ENCODE measurements at places on chromosomes 12 and 14.
A peak's percentile ranks its signal among the peaks of the same experiment; 100 is the strongest.

DNA sequence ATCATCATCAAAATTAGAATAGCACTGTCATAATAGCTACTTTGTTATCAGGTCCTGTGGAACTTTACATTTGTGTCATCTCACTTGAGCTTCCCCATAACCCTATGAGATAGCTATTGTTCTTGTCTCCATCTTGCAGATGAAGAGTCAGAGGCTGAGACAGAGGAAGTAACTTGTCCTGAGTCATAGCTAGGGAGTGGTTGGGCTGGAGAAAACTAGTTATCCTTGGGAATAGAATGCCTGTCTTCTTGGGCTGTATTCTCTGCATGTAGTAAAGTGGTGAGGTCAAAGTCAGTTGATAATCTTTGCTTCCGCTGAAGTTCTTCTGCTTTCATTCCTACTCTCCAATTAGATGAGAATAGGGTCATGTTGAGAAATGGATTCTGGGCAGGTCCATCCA is 117.0 kb downstream of the SMOC1 start:
- DNase-seq = peak; percentile 61

DNA sequence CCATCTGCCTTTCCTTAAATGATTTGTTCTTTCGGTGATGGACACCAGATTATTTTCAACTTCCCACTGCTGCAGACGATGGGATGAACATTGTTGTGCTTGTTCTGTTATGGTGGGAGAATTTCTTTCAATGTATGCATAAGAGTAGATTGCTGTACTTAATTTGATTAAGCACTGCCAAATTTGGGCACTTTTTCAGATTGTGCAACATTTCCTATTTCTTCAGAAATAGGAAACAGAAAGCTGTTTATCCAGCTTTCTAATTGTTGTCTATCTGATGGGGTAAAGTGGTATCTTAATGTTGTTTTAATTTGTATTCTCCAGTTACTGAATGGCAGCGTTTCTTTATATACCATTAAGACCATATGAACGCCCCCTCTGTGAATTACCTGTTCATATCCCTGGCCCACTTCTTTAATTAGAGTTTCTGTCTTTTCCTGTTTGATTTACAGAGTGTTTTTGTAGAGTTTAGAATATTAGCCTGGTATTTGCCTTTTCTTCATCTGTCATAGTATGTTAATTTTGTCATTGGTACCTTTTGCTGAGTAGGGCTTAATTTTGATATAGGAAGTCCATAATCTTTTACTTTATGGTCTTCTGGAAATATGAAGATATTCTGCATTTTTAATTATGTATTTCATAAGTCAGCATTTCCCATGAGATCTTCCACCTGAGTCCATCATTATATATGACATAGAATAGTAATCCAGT is 59.6 kb downstream of the DIP2B start:
- no peak for DNase-seq

- DNase-seq = no peak
These were observed 176.5 kb downstream of the ZFP36L1 start for GRCh38 chr14:68616221-68616902.

GRCh38 chr14:34926552-34926951 is 51.4 kb upstream of the BAZ1A start:
- DNase-seq = no peak

- no peak for DNase-seq
These were observed at the start of gene SERPINA3 for GRCh38 chr14:94612174-94612573. TSS of gene SERPINA3 (plus strand) at chr14:94612391. CDS start at chr14:94614442, 2,051 bp downstream.

GRCh38 chr12:50659690-50660424 is 104.0 kb upstream of the ATF1 start:
- no peak for DNase-seq

- DNase-seq = no peak
These were observed 4.8 kb downstream of the HIP1R start for GRCh38 chr12:122839907-122840554.

GRCh38 chr12:89507015-89507824 is 17.4 kb downstream of the GALNT4 start:
- DNase-seq = no peak

GRCh38 chr14:64510825-64511671 is 6.5 kb downstream of the ZBTB1 start:
- DNase-seq = no peak

DNA sequence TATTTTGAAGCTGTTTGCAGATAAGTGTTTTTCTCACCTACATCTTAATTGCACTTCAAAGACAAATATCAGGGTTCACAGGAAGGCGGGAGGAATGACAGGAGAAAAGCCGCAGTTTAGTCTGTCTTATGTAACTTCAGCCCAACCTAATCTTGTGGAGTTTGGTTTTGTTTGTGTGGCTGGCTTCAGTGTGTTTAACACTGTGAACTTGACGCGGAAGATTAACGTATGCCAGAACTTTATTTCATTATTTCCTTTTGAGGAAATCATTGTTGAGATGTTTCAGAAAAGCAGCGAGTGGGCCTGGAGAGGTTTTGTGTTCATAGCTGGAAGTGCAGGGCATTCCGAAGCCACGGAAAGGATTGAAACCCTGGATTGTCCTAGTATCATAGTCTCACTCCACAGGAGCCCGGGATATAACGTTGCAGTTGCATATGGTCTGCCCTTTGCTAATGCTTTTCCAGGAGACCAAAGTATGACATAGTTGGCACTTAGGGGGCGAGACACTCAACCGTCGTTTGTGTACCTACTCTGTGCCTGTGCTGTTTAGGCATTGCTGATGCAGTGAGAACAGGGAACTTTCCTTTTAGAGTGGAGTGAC is 2.0 kb downstream of the PELI2 start:
- no peak for DNase-seq

DNA sequence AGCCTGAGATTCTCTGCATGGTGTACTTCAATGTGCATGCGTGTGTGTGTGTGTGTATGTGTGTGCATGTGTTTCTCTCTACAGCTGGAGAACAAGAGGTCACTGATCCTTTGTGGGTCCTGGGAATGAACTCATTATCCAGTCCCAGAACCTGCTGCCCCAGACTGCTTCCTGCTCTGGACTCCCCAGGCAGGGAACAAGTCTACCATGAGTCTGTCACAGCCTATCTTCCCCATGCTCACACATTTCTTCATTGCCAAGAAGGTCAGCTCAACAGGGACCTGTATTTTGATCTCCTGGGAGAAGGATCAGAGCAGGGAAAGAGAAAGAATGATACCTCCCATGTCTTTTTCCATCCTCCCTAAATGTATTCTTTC is 2.9 kb upstream of the AGAP2 start:
- DNase-seq = no peak

- DNase-seq = no peak
These were observed 41.5 kb upstream of the FBXO21 start for GRCh38 chr12:117231750-117232149.

DNA sequence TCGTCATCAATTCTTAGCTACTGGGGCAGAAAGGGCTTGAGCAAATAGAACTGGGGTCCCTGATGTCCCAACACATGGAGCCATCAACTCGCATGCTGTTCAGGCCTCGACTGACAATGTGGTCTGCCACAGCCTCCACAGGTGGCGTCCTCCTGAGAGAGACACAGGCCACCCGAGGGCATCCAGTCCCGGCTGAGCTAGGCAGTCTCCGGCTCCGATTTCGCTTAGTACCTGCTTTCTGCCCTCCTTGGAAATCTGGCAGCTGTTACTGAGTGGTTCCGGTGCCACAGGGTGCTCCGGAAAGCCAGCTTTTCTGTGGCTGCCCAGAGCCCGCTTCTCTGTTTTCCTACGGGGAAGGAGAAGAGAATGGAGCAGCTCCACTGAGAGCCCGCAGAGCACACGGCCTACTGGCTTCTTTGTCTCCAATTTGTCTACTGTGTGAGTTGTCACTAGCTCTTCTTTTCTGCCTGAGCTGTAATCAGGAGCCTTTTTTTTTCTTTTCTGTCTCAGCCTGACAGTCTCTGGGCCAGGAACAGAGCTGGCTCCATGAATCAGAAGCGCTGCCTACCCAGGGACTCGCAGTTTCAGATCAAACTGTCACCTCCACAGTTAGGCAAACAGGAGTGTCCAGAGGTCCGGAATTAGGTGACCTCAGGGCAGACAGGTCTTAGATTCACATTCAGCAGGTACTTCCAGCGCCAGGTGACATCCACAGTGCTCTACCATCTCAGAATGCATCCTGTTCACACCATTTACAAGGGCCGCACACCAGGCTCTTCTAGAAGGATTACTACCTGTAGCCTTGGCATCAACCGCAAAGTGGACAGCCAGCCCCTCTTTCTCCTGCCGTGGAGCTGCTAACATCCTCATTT is 73.3 kb downstream of the MOK start:
- no peak for DNase-seq

DNA sequence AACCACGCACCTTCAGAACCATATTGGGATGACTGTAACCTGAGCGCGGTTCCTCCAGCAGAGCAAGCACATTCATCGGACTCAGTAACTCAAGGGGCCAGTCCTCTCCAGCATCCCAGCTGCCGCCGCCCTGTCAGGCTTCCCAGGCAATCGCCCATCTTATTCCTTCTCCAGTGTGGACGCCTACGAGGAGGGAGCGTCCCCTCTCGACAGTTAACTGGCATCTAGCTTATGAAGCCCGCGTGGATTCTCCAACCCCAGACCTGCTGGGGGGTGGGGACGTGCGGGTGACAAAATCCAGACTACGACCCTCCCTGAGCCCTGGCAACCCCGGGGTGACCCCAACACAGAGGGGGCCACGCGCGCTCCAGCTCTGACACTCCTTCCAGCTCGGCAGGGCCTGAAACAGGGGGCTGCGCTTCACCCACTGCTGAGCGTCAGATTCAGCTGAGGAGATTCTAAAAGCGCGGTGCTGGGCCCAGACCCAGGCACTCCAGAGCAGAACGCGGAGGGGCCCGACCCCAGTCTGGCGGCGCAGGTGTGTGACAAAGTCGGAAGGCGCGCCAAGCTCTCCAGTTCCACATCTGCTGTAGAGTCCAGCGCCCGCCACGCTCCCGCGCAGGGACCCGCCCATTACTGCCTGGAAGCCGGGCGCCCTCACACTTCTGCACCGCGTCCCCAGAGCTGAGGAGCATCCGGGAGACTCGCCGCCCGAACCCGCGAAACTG is 43.9 kb upstream of the ESR2 start:
- DNase-seq = peak; percentile 14

- no peak for DNase-seq
These were observed 4.9 kb downstream of the CDC42BPB start for GRCh38 chr14:103052407-103052806.

DNA sequence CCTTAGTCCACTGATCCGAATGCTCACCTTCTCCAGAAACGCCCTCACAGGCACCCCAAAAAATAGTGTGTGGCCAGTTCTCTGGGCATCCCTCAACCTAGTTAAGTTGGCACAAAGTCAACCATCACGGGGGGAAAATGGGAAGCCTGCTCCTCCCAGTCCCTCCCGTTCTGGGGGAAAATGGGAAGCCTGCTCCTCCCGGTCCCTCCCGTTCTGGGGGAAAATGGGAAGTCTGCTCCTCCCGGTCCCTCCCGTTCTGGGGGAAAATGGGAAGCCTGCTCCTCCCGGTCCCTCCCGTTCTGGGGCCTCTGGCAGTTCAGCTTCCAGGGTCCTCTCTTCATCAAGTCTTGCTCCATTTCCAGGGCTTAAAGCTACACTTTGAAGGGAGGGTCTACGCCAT is 106.1 kb downstream of the RIMBP2 start:
- no peak for DNase-seq

DNA sequence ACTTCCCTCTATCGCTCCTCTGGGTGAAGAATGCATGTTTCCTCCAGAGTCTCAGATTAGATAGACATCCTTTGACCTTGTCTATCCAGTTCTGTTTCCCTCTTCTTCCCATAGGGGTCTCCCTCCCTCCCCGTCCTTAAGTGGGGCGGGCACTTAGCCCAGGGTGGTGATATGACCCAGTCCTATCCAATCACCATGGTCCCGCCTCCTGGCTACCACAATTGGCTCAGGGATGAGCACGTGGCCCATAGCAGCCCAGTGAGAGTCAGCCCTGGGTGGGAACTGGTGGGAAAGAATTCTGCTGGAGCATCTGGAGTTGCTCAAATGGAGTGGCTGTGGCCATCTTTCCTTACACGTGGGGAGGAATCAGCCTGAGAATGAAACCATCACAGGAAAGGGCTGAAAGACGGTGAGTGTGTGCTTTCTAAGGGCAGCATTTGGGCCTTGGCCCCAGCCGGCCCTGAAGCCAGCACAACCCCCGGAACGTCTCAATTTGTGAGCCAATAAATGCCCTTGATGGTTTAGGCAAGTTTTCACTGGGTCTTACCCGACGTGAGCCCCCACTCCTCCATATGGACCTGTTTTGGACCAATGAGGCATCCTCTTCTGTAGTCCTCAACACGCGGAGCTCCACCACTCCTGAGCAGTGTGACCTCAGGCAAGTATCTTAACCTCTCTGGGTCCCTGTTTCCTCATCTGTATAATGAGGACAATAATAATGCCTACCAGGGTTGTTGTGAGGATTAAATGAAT is 14.4 kb upstream of the MLXIP start:
- peak; percentile 90 for DNase-seq

- DNase-seq = no peak
These were observed 16.8 kb downstream of the ADAM21 start for GRCh38 chr14:70468731-70469130.

GRCh38 chr14:64507376-64508156 is 3.0 kb downstream of the ZBTB1 start:
- no peak for DNase-seq

DNA sequence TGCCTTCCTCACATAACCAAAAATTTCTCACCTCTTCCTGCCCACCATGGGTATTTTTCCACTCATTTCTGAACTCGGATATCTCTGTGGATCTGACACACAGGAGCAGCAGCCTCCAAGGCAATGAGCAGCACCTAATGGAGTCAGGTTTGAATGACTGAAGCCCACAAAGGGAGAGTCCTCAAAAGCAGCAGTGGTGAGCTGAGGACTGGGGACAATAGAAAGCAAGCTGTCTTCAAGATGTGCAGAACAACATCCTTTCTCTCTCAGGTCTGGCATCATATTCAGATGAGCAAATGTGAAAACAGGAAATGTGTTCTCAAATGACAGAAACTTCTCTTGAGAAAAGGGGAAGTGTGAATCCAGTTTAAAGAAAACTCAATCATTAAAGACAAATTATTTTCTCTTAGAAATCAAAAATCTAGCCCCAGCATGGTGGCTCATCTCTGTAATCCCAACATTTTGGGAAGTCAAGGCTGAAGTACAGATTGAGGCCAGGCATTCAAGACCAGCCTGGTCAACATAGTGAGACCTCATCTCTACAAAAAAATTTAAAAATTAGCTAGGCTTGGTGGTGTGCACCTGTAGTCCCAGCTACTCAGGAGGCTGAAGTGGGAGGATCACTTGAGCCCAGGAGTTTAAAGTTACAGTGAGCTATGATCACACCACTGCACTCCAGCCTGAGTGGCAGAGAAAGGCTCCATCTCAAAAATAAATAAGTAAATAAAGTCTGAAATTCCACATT is 54.2 kb downstream of the C12orf42 start:
- DNase-seq = no peak

GRCh38 chr14:105256292-105256960 is 8.1 kb downstream of the BTBD6 start:
- no peak for DNase-seq
